ENCODE measurements at places on chromosomes 11 and 22. TPM values are rescaled to one million over a fixed set of nuclear protein-coding genes. Genes with fewer than 3 reads are reported as not detected.

- no peaks in the 10 kb centered on the region for H3K27me3 ChIP-seq
- H3K4me3 ChIP-seq, result no peak overlapping the region
- no peaks in the 10 kb centered on the region for H3K36me3 ChIP-seq
- H3K27ac ChIP-seq, result no peak overlapping the region
- H3K4me1 ChIP-seq, result peaks cover 7% of the 10 kb centered on the region
Measured at GRCh38 chr11:33606762-33607161, 93.9 kb downstream of the C11orf91 start.

Gene OR52L1
- polyA plus RNA-seq, result not detected

- H3K4me1 ChIP-seq, result peaks cover under 1% of the 10 kb centered on the region
- no peaks in the 10 kb centered on the region for H3K36me3 ChIP-seq
- no peaks in the 10 kb centered on the region for H3K27me3 ChIP-seq
- H3K4me3 ChIP-seq, result no peak overlapping the region
- no peak overlapping the region for H3K27ac ChIP-seq
Measured at GRCh38 chr11:12052676-12053605, 44.5 kb upstream of the DKK3 start.

Gene SCN2B
- polyA plus RNA-seq, result 0.56 TPM

DNA sequence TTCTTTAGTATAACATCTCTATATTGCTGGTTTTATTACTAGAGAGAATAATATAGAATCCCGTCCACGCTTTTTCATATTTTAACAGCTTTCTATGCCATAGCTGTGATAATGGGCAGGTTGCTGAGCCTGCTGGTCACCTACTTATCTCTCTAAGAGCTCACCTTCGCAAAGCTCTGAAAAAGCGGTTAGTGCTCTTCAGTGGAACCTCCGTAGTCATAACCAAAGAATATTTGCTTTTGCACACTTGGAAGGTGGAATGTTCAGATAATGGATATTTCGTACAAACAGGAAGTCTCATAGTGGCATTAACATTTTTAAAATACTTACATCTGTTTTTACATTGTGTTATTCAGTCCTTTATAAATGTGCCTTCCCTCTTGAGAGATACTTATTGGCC is 388.9 kb upstream of the ANO3 start:
- no peak overlapping the region for H3K4me3 ChIP-seq
- no peaks in the 10 kb centered on the region for H3K36me3 ChIP-seq

- H3K27me3 ChIP-seq, result no peaks in the 10 kb centered on the region
- no peak overlapping the region for H3K4me3 ChIP-seq
- no peaks in the 10 kb centered on the region for H3K4me1 ChIP-seq
- DNase-seq, result no peak
- no peaks in the 10 kb centered on the region for H3K36me3 ChIP-seq
Measured at GRCh38 chr11:85042361-85042760, 584.8 kb downstream of the DLG2 start.

Gene CRYBB3
- not detected for polyA plus RNA-seq

Gene TRPC6
- 0.04 TPM for polyA plus RNA-seq

- DNase-seq, result no peak
- H3K27me3 ChIP-seq, result no peaks in the 10 kb centered on the region
- no peak overlapping the region for H3K27ac ChIP-seq
- H3K4me1 ChIP-seq, result peaks cover 31% of the 10 kb centered on the region
- no peak overlapping the region for H3K4me3 ChIP-seq
- H3K36me3 ChIP-seq, result peaks cover 4% of the 10 kb centered on the region
Measured at GRCh38 chr11:11427140-11427539, 74.1 kb upstream of the CSNK2A3 start.

DNA sequence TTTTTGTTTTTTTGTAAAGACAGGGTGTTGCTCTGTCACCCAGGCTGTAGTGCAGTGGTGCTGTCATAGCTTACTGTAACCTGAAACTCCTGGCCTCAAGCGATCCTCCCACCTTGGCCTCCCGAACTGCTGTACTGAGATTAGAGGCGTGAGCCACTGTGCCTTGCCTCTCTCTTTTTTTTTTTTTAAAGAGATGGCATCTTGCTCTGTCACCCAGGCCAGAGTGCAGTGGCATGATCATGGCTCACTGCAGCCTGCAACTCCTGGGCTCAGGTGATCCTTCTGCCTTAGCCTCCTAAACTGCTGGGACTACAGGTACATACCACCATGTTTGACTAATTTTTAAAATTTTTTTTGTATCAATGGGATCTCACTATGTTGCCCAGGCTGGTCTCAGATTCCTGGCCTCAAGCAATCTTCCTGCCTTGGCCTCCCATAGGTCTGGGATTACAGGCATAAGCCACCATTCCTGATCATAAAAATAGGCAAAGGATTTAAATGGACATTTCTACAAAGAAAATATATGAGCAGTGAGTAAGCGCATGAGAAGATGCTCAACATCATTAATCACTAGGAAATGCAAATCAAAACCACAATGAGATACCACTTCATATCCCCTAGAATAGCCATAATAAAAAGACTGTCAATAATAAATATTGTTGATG is 17.3 kb upstream of the CLNS1A start:
- no peaks in the 10 kb centered on the region for H3K27me3 ChIP-seq
- no peak overlapping the region for H3K27ac ChIP-seq
- no peak overlapping the region for H3K4me3 ChIP-seq
- no peaks in the 10 kb centered on the region for H3K36me3 ChIP-seq

DNA sequence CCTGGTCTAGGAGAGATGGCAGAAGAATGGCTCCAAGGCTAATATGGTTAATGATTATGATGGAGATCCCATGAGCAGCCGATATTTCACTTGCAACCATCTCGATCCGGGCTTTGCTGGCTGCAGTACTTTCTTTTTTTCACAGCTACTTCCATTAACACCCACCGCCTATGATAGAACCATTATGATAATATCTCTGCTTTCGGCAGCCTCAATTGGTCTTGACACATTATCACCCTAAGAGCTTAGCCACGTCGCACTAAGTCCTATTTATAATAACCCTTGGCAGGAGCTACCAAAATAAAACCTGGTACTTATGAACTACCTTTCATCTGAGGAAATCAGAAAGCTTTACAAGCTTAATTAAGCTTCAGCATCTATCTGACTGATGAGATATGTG is 7.6 kb upstream of the FJX1 start:
- no peak for DNase-seq
- peaks cover 5% of the 10 kb centered on the region for H3K27me3 ChIP-seq
- H3K4me1 ChIP-seq, result peaks cover 9% of the 10 kb centered on the region
- no peak overlapping the region for H3K4me3 ChIP-seq

GRCh38 chr11:45385844-45386243 is 99.7 kb upstream of the SYT13 start:
- no peak for DNase-seq
- no peaks in the 10 kb centered on the region for H3K4me1 ChIP-seq
- no peaks in the 10 kb centered on the region for H3K36me3 ChIP-seq
- no peaks in the 10 kb centered on the region for H3K27me3 ChIP-seq
- no peak overlapping the region for H3K4me3 ChIP-seq
- no peak overlapping the region for H3K27ac ChIP-seq

Gene SAA2
- polyA plus RNA-seq, result 1.2 TPM

DNA sequence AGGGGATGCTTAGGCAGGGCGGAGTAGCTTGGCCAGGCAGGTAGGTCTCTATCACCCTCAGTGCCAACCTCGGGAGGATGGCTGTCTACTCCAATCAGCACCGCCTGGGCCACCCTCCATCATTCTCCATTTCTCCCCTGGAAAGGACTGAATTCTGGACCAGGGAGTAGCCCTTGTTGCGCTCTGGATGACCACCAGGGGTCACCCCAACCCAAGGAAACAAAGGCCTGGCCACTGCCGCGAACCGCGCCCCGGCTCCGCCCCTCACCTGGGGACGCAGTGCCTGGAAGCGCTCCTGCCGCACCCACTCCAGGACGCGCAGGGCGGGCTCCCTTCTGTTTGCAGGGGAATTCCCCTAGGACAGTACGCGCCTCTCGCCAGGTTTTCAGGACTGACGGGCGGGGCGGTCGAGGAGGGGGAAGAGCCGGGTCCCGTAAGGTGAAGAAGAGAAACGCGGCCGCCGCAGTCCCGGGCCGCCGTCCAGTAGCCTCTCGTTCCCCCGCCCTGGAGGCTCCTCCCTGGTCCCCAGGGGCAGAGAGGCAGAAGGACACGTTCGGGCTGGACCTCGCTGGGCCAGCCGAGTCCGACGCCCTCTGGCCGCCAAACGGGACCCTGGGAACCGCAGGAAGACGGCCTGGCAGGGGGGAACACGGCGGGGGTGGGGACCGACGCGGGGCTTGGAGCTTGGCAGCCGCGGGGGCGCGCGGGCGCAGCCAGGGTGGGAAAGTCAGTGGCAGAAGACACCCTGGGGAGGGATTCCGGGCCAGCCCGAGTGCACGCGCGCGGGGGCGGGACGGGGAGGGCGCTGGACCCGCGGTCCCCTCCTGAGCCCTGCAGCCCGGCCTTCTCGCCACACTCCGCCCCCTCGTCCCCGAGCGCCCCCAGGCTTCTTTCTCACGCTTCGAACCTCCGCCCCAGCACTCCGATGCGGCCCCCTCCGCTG is 7.1 kb downstream of the SCN4B start:
- peak; percentile 68 for DNase-seq
- peak overlapping the region; percentile 45 for H3K27ac ChIP-seq
- no peaks in the 10 kb centered on the region for H3K36me3 ChIP-seq
- no peaks in the 10 kb centered on the region for H3K27me3 ChIP-seq

Gene C11orf42
- polyA plus RNA-seq, result not detected

Gene MRGPRF
- polyA plus RNA-seq, result 0.02 TPM

Gene CLCF1
- polyA plus RNA-seq, result 2.7 TPM

DNA sequence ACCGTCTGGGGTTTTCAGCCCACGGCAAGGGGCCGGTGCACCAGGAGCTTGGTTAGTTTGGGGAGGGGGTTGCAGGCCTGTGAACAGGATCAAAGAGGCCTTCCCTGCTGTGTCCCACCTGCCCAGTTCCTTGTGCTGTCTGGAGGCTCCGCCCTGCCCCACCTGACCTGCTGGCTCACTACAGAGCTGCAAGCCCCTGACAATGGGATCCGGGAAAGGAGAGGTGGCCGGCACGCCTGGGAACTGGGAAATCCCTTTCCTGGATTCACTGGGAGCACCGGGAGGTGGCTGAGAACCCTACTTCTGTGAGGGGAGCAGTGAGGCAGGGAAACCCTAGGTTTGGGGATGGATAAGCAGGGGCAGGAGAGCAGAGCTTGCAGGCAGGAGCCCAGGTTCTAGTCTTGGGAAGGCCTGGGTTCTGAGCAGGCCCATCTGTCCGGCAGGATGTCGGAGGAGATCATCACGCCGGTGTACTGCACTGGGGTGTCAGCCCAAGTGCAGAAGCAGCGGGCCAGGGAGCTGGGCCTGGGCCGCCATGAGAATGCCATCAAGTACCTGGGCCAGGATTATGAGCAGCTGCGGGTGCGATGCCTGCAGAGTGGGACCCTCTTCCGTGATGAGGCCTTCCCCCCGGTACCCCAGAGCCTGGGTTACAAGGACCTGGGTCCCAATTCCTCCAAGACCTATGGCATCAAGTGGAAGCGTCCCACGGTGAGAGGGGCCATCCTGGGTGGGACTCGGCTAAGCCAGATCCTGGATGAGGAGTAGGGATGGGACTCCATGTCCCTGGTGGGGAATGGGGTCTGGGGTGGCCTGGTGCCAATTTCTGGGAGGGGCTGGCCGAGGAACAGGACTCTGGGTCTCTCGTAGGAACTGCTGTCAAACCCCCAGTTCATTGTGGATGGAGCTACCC is 786 bp downstream of the CAPN1 start:
- peak overlapping the region; percentile 85 for H3K27ac ChIP-seq
- peaks cover 22% of the 10 kb centered on the region for H3K36me3 ChIP-seq
- H3K4me1 ChIP-seq, result peaks cover 24% of the 10 kb centered on the region
- H3K27me3 ChIP-seq, result no peaks in the 10 kb centered on the region
- H3K4me3 ChIP-seq, result peak overlapping the region; percentile 83
- DNase-seq, result no peak

Gene HOATZ
- polyA plus RNA-seq, result not detected

DNA sequence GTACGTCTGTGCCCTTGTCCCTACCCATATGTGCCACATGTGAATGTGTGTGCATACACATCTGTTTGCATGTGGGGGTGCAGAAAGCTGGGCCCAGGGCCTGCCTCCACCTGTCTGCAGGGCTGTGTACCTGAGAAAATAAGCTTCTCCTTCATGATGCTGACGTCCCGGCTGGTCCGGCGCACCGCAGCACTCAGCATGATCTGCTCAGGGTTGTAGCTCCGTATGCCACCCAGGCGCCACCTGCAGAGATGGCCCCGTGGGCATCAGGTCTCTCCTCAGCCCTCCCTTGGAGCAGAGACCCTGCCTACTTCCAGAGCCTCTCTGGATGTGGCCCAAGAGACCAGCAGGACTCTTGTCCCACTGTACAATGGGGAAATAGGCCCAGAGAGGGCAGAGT is 3.8 kb upstream of the KLHL35 start:
- no peak overlapping the region for H3K4me3 ChIP-seq
- no peak overlapping the region for H3K27ac ChIP-seq
- H3K36me3 ChIP-seq, result no peaks in the 10 kb centered on the region
- peaks cover 34% of the 10 kb centered on the region for H3K27me3 ChIP-seq

DNA sequence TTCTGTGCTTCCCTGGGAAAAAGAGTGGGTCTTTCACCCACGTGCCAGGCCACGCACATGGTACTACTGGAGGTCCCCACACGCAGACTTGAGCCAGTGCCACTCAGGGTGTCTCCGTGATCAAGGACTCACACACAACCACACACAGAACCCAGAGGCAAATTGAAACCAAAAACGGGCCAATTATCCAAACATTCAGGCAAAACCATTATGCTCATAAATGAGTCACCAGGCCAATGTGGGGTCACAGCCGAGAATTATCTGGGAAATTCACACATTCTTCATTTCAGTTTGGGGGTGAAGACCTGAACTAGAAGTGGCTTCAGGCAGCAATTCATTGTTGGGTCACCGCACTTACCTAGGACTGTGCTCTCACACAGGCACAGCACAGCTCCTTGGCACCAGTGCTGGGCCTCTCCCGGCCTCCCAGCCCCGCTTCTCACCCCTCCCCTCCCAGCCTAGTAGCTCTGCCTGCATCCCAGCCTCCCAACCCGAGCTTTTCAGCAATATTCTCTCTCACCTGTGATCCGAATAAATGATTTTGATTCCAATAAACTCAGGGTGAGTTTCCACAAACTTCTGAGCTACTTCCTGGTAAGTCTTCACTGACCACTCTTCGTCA is 28.0 kb downstream of the ADA2 start:
- H3K27ac ChIP-seq, result no peak overlapping the region
- no peaks in the 10 kb centered on the region for H3K4me1 ChIP-seq
- DNase-seq, result no peak
- H3K36me3 ChIP-seq, result no peaks in the 10 kb centered on the region
- no peaks in the 10 kb centered on the region for H3K27me3 ChIP-seq
- H3K4me3 ChIP-seq, result no peak overlapping the region

- peak overlapping the region; percentile 14 for H3K27ac ChIP-seq
- peaks cover 35% of the 10 kb centered on the region for H3K4me1 ChIP-seq
- H3K27me3 ChIP-seq, result no peaks in the 10 kb centered on the region
- DNase-seq, result no peak
- no peak overlapping the region for H3K4me3 ChIP-seq
- no peaks in the 10 kb centered on the region for H3K36me3 ChIP-seq
Measured at GRCh38 chr11:1842149-1843097, 3.6 kb downstream of the TNNI2 start.

DNA sequence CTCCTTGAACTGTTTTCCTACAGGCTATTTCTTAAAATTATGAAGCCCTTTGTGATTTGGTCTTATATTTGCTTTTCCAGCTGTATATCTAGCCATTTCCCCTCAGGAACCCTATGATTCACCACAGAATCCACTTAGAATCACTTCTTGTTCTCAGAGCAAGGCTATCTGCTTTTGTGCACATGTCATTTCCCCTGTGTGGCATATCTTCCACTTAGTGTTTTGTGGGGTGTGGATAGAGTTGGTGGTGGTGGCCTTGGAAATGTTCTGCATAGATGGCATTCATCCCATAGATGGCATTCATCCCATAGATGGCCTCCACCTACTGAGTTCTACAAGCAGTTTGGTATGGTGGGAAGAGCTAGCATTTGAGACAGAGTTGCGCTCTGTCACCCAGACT is 44.7 kb downstream of the SWAP70 start:
- no peak overlapping the region for H3K4me3 ChIP-seq
- H3K4me1 ChIP-seq, result no peaks in the 10 kb centered on the region
- no peaks in the 10 kb centered on the region for H3K36me3 ChIP-seq
